ENCODE measurements at places on chromosomes 5 and 9.

DNA sequence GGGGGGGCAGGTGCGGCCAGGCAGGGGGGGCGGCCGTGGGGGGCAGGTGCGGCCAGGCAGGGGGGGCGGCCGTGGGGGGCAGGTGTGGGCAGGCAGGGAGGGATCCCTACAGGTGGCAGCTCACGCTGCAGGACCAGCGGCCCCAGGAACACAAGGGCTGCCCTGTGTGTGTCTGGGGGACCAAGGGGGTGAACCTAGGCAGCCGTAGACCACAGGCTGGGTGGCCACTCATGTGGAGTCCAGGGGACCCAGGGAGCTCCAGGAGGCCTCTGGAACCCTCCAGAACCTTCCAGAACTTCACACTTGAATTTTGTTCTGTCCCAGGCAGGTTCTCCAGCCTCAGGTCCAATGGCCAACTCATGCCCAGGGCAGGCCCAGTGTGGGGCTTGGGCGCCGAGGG, 51.6 kb upstream of the EGFL7 start:
- DNase-seq = no peak

- DNase-seq = no peak
Measured at GRCh38 chr5:115963566-115963965, 1.3 kb downstream of the LVRN start.

DNA sequence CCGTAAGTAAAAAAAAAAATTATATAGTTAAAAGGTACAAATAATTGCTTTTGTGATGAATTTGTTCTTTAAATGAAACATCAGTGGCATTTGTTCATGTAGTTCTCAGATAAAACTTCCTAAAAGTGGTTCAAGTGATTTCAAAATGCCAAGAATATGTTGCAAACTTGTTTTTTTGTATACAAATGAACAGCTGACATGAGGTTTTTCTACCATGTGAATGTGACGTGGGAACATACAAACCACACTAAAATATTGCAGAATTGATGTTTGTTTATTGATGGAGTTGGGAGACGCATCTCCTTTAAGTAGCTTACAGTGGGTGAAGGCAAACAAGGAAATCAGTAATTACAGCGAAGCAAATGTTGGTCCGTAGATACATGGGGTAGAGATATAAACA, 16.9 kb downstream of the BASP1 start:
- DNase-seq = no peak

DNA sequence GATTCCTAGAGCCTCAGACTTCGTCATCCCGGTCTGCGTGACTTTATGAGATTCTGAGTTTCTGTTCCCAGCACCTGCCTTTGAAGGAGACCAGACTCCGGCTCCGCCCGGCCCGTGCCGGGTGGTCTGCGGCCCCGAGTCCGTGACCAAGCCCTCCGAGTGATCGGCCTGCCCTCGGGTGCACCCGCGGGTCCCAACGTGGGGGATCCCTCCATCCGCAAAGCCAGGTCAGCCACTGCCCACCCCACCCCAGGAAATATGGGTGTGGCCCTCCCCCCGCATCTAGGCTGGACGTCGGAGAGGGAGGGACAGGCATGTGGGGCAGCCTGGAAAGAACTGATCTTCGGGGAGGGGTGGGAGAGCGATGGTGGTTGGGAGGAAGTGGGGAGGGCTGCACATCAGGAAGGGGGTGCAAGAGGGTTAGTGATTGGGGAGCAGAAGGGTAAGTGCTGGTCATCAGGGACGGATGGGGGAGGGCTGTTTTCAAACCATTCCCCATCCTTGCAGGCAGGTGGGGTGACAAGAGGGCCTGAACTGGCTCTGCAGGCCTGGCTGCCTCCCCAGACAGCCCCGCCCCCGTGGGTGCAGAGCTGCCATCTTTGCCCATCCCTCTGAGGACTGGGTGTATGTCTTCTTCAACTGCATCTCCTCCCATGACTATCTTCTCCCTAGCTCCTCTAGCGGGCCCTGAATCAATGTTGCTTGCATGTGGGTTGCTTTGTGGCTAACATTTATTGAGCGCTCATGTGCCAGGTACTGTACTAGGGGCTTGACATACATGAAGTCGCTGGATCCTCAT, 747 bp downstream of the LRSAM1 start:
- DNase-seq = peak; percentile 77

- DNase-seq = no peak
Measured at GRCh38 chr5:39760385-39761198, 335.8 kb upstream of the DAB2 start.

DNA sequence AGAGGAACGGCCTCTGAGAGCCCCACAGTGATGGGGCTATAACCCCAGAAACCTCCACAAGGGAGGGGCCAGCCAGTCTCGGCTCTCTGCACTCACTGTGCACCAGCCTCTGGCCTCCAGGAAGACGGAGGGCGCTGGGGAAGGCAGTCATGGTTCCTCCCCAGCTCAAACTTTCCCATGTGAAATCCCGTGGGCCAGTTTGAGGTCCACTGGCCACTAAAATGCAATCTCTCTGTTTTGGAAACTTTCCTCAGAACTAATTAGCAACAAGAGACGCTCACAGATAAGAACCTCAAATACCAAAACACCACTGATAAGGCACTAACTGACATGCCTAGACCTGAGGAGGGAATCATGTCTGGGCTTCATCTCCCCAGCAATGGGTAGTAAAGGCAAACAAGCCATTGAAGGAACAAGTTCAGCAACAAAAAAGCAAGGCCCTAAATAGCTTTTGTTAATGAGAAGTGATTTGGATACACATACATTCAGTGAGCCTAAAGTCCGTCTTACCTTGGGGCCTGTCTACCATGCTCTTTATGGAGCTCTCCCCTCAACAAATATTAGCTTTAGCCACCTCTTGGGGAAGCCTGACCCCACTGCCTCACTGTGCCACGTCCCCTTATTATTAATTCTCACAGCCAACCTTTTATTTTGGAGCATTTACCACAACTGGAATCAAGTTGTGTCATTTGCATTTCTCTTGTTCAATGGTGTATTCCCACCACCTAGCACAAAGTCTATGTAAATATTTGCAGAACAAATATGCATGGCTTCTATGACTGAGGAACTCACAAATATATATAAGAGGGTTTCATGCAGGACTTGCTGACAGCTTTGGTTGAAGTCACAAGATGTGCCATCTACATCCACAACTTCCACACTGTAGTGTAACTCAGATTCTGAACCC, 56.1 kb upstream of the GLRX start:
- no peak for DNase-seq

DNA sequence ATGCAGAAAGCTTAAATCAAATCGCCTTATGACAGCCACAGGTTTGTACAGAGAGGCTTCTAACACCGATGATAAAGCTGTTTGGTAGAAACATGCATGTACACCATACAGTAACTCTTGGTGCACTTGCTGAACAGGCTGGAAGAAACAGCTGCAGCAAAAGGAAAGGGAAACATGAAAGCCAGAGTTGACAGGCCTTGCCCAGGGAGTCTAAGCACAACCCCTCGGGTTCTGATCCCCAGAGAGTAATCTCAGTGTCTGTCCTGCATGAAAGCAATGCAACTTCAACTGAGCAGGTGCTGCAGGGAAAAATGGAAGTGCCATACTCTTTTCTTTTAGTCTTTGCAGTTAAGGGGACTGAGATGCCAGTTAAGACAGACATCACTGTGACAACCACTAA, 419.9 kb downstream of the BNC2 start:
- no peak for DNase-seq

- no peak for DNase-seq
Measured at GRCh38 chr5:171596391-171596878, 177.0 kb downstream of the FGF18 start.

DNA sequence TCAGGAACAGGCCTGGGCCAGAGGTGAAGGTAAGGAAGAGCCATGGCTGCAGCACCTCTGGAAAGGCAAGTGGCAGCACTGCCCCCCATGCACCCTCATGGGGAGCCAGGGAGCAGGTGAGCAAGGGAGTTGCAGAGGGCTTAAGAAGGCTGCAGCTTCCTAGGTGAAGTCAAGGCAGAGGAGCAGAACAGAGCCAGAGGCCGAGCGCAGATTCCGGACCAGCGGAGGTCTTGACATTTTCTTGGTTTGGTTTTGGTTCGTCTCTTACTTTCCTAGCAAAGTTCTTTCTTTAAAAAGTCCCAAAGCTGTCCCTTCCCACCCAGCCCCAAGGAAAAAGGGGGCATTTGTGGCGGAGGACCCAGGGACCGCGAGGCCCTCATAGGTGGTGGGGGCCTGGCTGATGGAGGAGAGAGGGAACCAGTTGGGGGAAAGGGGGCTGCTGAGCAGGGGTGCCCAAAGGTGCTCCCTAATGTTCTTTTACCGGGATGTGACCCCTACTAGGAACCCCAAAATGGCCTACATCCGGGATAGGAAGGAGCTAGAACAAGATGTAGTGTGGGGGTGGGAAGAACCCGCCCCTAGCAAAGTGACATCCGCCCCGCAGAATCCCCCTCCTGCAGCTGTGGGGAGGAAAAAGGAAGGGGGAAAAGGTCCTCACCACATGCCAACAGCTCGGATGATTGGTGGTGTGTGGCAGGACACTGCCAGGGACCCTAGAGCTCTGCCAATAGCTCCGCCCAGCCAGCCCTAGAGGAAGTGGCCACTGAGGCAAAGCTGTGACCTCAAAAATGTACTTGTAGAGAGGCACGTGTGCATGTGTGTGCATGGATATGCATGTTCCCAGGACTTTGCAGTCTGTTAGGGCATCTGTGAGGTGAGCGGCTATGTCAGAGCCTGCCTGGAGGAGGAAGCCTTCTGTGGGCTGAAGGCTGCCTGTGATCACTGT, 914 bp upstream of the CD72 start:
- DNase-seq = peak; percentile 70

- no peak for DNase-seq
Measured at GRCh38 chr9:12503606-12504122, 189.5 kb upstream of the TYRP1 start.

All from activated CD4-positive, alpha-beta T cell treated with anti-CD3 and anti-CD28 coated beads for 36 hours (primary cell).